ENCODE measurements at places on chromosomes 11 and 22. TPM values are rescaled to one million over a fixed set of nuclear protein-coding genes. Genes with fewer than 3 reads are reported as not detected.

GRCh38 chr22:37178350-37179125, 9.5 kb downstream of the C1QTNF6 start:
- H3K4me3 ChIP-seq = no peak overlapping the region
- H3K4me1 ChIP-seq = peaks cover 32% of the 10 kb centered on the region
- H3K36me3 ChIP-seq = peaks cover 4% of the 10 kb centered on the region
- H3K27me3 ChIP-seq = peaks cover 6% of the 10 kb centered on the region
- DNase-seq = no peak

Gene CEP126
- 8.9 TPM for total RNA-seq

DNA sequence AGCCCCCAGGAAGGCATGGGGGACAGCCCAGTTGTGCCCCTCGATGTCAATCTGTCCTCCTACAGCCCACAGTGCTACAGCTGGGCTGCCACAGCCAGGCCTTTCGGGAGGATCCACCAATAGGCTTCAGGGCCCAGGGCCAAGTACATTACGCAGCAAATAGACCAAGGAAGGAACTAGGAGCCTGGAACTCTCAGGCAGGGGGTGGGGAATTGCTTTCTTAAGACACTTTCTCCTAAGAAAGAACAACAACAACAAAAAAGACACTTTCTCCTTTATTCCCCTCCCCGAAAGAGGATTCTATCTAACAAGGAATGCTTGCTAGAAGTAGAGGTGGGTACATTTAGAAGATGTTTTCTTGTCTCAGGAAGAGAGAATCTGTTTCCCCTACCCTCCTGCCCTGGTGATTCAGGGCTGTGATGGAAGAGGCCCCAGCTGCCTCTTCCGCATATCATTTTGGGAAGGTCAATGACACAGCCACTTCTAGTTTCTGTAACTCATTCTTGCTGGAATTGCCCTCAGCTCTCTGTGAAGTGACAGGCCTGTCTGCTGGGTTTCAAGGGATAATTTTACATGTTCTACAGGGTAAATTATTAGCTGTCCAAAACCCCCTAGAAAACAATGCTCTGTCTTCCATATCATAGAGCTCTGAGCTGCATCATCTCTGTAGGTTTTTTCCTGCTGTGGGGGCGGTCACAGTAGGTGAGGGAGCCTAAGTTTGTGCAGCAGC, 6.0 kb upstream of the MALAT1 start:
- DNase-seq = no peak
- H3K27ac ChIP-seq = no peak overlapping the region
- peaks cover 88% of the 10 kb centered on the region for H3K4me1 ChIP-seq
- H3K4me3 ChIP-seq = peak overlapping the region; percentile 47
- no peaks in the 10 kb centered on the region for H3K36me3 ChIP-seq

- no peaks in the 10 kb centered on the region for H3K4me1 ChIP-seq
- no peaks in the 10 kb centered on the region for H3K27me3 ChIP-seq
These were observed 600.1 kb upstream of the CHORDC1 start for GRCh38 chr11:90822996-90823395.

DNA sequence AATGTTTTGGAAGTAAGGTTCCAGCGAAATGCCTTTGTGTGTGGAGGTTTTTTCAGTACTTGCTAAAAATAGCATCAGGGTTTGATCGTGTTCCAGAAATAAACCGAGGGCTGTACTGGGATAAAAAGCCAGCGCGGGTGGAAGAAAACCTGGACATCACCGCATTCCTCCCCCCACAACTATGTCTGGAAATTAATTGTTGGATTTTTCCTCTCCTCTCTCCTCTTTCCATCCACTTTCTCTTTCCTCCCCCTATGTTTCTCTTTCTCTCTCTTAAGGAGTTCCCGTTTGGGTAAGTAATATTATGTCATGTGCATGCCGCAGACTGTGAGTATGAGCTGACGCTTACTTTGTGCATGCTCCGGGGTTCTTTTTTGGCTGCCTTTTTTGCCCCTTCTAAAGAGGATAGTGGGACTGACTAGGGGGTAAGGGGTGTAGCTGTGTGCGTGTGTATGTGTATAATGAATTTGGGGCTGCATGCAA, 104.2 kb upstream of the HSD17B12 start:
- H3K27me3 ChIP-seq = peaks cover 94% of the 10 kb centered on the region
- no peak for DNase-seq
- peak overlapping the region; percentile 54 for H3K4me3 ChIP-seq

DNA sequence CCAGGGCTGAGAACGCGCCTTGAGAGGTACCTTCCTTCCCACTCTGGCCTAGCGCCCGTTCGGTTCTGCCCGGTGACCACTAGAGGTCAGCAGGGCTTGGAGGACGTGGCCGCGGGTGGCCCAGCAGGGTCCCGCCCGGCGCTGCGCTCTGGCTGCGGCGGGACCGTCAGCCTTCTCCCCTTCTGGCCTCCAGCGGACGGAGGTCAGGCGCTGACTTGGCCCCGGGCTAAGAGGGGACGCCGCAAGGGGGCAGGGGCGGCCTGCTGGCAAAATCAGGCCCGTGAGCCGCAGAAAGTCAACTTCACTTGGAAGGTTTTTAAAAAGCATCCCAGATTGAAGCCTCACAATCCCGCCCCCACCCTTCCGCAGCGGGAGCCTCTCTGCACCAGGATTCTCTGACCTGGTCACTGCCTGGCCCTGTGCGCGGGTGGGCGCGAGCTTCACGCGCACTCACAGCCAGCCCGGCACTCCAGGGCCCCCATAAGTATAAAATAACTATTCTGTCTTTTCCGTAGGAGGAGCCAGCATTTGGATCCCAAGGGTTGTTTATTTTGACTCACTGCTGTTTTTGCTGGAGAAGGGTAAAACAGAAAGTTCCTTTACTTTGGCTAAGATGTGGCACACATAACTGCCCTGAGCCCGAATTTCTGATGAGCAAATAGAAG, 23.2 kb upstream of the ZBTB16 start:
- H3K4me1 ChIP-seq = peaks cover 26% of the 10 kb centered on the region
- peak overlapping the region; percentile 66 for H3K27ac ChIP-seq
- H3K4me3 ChIP-seq = peak overlapping the region; percentile 72
- H3K36me3 ChIP-seq = no peaks in the 10 kb centered on the region

DNA sequence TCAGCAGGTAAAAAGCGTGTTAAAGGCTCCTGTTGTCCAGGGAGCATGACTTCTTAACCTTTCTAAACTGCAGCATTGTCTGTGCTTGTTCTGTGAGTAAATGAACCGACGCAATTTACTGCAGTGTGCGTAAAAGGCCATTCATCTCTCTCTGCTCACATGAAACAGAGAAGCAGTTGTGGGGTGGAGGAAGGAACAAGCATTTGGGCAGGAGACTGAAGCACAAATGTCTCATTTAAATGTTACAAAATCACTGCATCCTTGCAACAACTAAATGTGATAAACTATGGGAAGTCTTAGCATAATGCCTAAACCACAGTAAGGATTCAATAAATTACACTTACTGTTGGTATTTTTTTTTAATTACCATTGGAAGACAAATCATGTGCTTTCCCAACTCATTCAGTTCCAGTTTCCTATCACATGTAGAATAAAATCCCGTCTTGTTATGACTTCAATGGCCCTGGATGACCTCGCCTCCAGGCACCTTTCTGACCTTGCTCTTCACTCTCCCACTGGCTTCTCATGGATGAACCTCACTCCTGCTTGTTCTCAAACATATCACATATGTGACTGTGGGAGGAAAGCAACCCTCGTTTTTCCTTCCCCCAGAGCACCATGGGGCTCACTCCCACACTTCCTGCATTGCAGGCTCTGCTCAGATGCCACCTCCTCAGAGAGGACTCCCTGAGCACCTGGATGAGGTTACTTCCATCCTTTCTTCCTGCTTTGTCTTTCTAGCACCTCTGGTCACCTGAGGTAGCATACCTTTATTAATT, 21.6 kb upstream of the RFPL2 start:
- H3K4me3 ChIP-seq = no peak overlapping the region
- H3K4me1 ChIP-seq = no peaks in the 10 kb centered on the region
- peaks cover 9% of the 10 kb centered on the region for H3K27me3 ChIP-seq
- no peak for DNase-seq

GRCh38 chr11:43021466-43021865, 290.3 kb upstream of the API5 start:
- no peak for DNase-seq
- H3K27ac ChIP-seq = no peak overlapping the region
- no peak overlapping the region for H3K4me3 ChIP-seq
- H3K4me1 ChIP-seq = no peaks in the 10 kb centered on the region
- H3K27me3 ChIP-seq = no peaks in the 10 kb centered on the region

- peaks cover 9% of the 10 kb centered on the region for H3K36me3 ChIP-seq
- H3K27me3 ChIP-seq = no peaks in the 10 kb centered on the region
- peaks cover 13% of the 10 kb centered on the region for H3K4me1 ChIP-seq
- no peak overlapping the region for H3K4me3 ChIP-seq
These were observed 60.4 kb downstream of the BCL2L13 start for GRCh38 chr22:17698948-17699347.

DNA sequence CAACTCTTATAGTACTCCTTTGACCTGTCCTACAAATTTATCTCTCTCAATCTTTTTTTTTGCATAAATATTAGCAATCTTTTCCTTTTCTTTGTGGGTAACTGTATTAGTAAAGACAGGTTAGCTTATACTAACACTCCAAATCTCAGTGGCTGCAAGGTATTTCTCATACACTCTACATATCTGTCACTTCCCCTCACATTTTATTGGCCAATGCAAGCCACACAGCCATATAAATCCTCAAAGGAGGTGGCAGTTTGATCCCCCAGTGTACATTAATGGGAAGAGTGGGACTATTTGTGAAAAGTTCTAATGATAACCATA, 42.6 kb upstream of the EED start:
- DNase-seq = no peak
- H3K4me3 ChIP-seq = no peak overlapping the region
- H3K27me3 ChIP-seq = no peaks in the 10 kb centered on the region
- peaks cover 5% of the 10 kb centered on the region for H3K4me1 ChIP-seq
- H3K27ac ChIP-seq = no peak overlapping the region

- no peak for DNase-seq
- H3K4me3 ChIP-seq = no peak overlapping the region
- peaks cover 4% of the 10 kb centered on the region for H3K4me1 ChIP-seq
- H3K27me3 ChIP-seq = peaks cover 75% of the 10 kb centered on the region
These were observed 170.9 kb upstream of the CTSC start for GRCh38 chr11:88508418-88508758.

DNA sequence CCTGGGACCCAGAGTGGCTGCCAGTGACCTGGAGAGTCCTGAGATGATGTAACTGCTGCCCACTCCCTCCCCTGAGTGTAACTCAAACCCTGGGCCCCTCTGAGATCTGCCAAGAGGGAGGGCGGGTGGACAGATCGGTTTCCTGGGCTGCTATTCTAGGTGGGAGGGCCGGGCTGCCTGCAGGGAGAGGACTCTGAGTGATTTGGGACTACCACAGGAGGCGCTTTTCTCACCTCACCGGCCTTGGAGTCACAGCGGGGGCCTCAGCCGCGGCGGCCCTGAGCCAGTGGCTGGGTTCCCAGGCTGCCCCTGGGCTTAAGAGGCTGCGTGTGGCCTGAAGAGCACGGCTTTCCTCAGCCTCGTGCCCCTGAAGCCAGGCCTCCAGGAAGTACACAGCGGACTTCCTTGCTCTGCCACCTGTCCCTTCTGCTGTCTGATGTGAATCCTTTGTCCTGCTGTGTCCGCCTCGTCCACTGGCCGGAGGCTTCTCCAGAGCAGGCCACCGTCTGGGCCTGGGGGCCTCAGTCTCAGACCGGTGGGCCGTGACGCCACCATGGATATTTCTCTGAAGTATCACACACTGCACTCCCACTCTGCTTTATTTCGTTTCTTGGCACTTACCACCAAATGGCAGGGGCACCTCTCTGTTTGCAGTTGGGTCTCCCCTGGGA, 11.5 kb downstream of the RELT start:
- H3K4me3 ChIP-seq = no peak overlapping the region
- H3K27ac ChIP-seq = peak overlapping the region; percentile 70
- no peaks in the 10 kb centered on the region for H3K36me3 ChIP-seq
- peaks cover 69% of the 10 kb centered on the region for H3K4me1 ChIP-seq

DNA sequence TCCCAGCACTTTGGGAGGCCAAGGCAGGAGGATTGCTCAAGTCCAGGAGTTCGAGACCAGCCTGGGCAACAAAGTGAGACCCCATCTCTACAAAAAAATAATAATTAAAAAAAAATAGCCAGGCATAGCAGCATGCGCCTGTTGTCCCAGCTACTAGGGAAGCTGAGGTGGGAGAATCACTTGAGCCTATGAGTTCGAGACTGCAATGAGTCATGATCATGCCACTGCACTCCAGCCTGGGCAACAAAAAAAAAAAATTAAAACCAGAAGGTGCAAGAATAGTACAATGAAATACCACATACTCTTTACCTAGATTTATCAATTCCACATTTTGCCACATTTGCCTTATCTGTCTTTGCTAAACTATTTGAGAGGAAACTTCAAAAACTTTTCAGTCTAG, 8.2 kb downstream of the DPF2 start:
- H3K27me3 ChIP-seq = no peaks in the 10 kb centered on the region
- no peak for DNase-seq
- no peak overlapping the region for H3K4me3 ChIP-seq
- peaks cover 3% of the 10 kb centered on the region for H3K4me1 ChIP-seq
- no peak overlapping the region for H3K27ac ChIP-seq

- no peak for DNase-seq
- no peak overlapping the region for H3K27ac ChIP-seq
- H3K4me3 ChIP-seq = no peak overlapping the region
- no peaks in the 10 kb centered on the region for H3K4me1 ChIP-seq
- peaks cover 11% of the 10 kb centered on the region for H3K36me3 ChIP-seq
These were observed 104.2 kb downstream of the WNT7B start for GRCh38 chr22:45872659-45873263.

- peaks cover 12% of the 10 kb centered on the region for H3K36me3 ChIP-seq
- no peaks in the 10 kb centered on the region for H3K27me3 ChIP-seq
- no peak overlapping the region for H3K4me3 ChIP-seq
- H3K27ac ChIP-seq = no peak overlapping the region
- H3K4me1 ChIP-seq = no peaks in the 10 kb centered on the region
- DNase-seq = no peak
These were observed 39.7 kb downstream of the USP35 start for GRCh38 chr11:78228467-78228866.

DNA sequence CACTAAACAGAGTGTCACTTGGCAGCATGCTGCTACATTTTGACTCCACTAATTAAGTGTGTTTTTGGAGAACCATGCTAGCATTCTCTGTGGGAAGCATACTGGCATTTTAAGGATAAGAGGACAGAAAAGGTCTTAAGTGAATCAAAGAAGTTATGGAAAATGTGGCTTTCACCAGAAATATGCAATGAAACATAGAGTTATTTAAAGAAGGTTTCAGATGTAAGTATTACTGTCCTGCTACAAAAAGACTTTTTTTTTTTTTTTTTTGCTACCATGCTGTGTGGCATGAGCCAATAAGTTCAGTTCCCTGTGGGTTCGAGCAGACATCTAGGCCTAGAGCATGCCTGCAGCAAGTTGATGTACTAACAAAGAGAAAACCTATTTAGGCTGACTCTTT, 187.6 kb downstream of the MSANTD4 start:
- no peaks in the 10 kb centered on the region for H3K36me3 ChIP-seq
- no peak for DNase-seq
- H3K27me3 ChIP-seq = peaks cover 8% of the 10 kb centered on the region
- H3K4me3 ChIP-seq = no peak overlapping the region
- H3K4me1 ChIP-seq = peaks cover 1% of the 10 kb centered on the region

DNA sequence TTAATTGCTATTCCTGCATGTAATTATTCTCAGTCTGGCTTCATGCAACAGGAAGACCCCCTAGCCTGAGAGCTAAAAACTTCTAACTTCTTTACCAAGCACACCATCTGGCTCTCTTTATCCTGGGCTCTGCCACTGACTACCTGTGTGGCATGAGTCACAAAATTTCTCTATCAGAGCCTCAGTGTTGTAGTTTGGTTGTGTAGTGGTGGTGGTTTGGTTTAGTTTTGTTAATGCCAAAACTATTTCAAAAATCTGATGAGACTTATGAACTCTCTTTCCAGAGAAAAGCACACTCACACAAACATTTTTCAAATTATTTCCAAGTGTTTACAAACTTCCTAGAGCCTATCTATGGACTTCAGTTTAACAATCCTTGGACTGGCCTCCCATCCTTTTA, 7.5 kb upstream of the IL17RA start:
- H3K27me3 ChIP-seq = peaks cover 20% of the 10 kb centered on the region
- no peak overlapping the region for H3K4me3 ChIP-seq
- H3K36me3 ChIP-seq = no peaks in the 10 kb centered on the region
- DNase-seq = no peak
- no peaks in the 10 kb centered on the region for H3K4me1 ChIP-seq

Gene WT1
- total RNA-seq = not detected
